ENCODE measurements at places on chromosomes 2 and 18. TPM values are rescaled to one million over a fixed set of nuclear protein-coding genes. Genes with fewer than 3 reads are reported as not detected.

The CPO gene
- total RNA-seq = not detected

The NR4A2 gene
- total RNA-seq = 0.40 TPM

The TTN gene
- under 0.01 TPM for total RNA-seq

The ACTR3 gene
- 223 TPM for total RNA-seq

The ATP6V1B1 gene
- total RNA-seq = not detected

The CBLN2 gene
- total RNA-seq = not detected

The FLACC1 gene
- 13.2 TPM for total RNA-seq

The ODC1 gene
- 247 TPM for total RNA-seq

The RAB1A gene
- 40.1 TPM for total RNA-seq

The TACR1 gene
- not detected for total RNA-seq

The CYBRD1 gene
- not detected for total RNA-seq

The DNAJC5G gene
- not detected for total RNA-seq

The COLEC11 gene
- not detected for total RNA-seq

The TEX51 gene
- not detected for total RNA-seq

The ARHGEF33 gene
- total RNA-seq = not detected

The STPG4 gene
- total RNA-seq = not detected

The WNT10A gene
- 2.9 TPM for total RNA-seq

The SOX11 gene
- total RNA-seq = not detected

The CNGA3 gene
- total RNA-seq = 0.07 TPM
